ENCODE measurements at places on chromosomes 1 and 21.

DNA sequence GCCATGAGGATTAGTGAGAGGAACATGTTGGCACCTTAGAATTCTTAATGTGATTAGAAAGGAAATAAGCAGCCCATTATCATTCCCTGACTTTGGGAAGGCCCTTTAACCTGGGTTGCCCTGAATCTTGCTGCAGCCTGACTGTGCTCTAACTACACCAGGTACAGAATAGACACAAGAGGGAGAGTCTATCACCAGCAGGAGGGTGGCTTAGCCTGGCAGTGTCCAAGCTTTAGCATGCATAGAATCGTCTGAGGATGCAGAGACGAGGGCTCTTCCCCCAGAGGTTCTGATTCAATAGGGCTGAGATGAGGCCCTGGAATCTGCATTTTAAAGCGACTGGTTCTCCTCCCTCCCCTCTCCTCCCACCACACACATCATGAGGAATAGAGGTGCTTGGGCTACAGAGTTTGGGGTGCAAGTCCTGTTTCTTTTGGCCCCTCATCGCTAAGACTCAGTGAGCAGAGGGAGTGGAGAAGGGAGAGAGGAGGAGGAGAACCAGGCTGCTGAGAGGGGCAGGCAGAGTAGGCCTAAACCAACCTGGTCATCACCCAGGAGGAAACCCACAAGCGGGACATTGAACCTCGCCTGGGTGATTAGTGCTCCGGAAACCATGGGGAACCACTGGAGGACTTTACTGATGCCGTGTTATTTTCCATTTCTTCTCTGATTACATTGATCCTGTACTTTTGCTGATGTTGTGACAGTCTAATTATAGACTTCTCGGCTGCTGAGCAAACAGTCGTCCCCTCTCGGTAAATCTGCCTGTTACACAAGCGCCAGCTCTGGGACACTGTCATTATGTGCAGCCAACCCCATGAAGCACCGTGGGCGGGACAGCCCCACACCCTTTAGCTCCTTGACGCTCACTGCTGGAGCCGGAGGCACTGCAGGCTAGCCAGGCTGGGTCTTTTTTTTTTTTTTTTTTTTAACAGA lies 6.3 kb upstream of the TENT5C start:
- H3K4me1 ChIP-seq, result no peaks in the 10 kb centered on the region
- H3K27me3 ChIP-seq, result peaks cover 10% of the 10 kb centered on the region
- no peaks in the 10 kb centered on the region for H3K36me3 ChIP-seq
- no peak overlapping the region for H3K4me3 ChIP-seq

GRCh38 chr21:31725202-31725839 lies 6.6 kb downstream of the SCAF4 start:
- no peaks in the 10 kb centered on the region for H3K27me3 ChIP-seq
- peaks cover 52% of the 10 kb centered on the region for H3K4me1 ChIP-seq
- peaks cover 7% of the 10 kb centered on the region for H3K36me3 ChIP-seq
- H3K27ac ChIP-seq, result no peak overlapping the region
- peak overlapping the region; percentile 2 for H3K4me3 ChIP-seq

DNA sequence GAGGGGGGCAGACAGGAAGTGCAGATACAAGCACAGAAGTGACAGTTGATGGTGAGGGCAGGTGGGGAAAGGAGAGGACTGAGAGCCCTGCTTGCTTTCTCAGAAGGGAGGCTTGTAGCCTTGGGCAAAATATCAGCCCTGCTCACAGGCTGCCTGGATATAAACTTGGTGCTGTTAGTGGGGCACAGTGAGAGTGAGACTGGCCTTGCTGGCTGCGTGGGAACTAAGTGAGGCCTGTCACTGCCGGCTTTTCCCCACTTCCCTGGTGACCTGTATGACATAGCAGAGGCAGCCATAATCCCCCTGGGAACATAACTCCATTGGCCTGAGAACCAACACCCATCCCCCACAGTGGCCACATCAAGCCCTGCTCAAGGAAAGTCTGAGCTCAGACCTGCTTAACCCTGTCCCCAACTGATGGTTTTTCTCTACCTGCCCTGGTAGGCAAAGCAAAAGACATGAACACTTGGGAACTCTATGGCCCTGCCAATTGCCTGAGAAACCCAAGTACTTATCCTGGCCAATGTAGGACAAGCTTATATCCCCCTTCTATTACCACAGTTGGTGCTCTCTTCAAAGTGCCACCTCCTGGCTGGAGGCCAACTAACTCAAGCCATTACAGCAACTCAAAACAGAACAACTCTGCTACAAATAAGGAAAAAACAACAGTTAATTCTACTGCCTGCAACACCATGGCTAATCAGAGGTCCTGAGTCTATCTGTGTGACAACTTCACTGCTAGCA lies 472.7 kb downstream of the PLPP3 start:
- H3K4me1 ChIP-seq, result no peaks in the 10 kb centered on the region
- no peak overlapping the region for H3K27ac ChIP-seq
- DNase-seq, result no peak
- no peaks in the 10 kb centered on the region for H3K36me3 ChIP-seq
- peaks cover 5% of the 10 kb centered on the region for H3K27me3 ChIP-seq
- no peak overlapping the region for H3K4me3 ChIP-seq

GRCh38 chr1:236663934-236664333 lies 22.4 kb upstream of the ACTN2 start:
- no peak for DNase-seq
- peaks cover 16% of the 10 kb centered on the region for H3K27me3 ChIP-seq
- no peak overlapping the region for H3K27ac ChIP-seq
- no peak overlapping the region for H3K4me3 ChIP-seq
- H3K36me3 ChIP-seq, result no peaks in the 10 kb centered on the region

DNA sequence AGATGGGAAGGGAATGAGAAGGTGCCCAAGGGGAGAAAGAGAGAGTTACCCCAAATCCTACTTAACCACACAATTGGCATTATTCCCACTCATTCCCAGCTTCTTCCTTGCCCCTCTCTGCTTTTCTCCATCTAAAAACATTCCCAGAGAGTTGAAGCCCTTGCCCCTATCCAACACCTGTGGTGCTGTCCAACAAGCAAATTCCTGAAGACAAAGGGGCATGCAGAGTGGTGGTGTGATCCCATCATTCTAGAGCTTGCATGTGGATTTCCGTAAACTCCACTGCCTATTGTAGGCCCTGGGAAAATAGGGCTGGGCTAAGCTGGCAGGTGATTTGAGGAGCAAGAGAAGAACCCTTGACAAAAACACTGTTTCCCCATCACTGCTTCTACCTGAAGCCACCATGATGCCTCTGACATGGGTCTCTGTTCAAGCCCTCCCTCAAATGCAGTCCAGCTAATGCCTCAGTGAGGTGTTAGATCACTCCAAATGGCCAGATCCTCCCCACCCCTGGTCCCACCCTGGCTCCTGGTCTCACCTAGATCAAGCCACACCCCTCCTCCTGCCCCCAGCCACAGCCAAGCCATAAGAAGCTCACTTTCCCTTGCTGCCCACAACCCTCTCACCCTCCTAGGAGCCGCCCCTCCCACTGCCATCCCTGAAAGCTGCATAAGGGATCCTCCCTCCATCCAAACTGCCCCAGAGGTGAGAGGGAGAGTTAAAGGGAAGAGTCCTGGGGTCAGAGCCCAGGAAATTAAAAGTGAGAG lies 29.5 kb downstream of the SYT2 start:
- no peak overlapping the region for H3K4me3 ChIP-seq
- no peak overlapping the region for H3K27ac ChIP-seq
- no peak for DNase-seq
- H3K4me1 ChIP-seq, result no peaks in the 10 kb centered on the region
- H3K27me3 ChIP-seq, result peaks cover 83% of the 10 kb centered on the region
- no peaks in the 10 kb centered on the region for H3K36me3 ChIP-seq

- H3K27ac ChIP-seq, result no peak overlapping the region
- no peaks in the 10 kb centered on the region for H3K4me1 ChIP-seq
- no peak for DNase-seq
- no peaks in the 10 kb centered on the region for H3K27me3 ChIP-seq
Observed at GRCh38 chr1:203523667-203524066, 29.7 kb downstream of the OPTC start.

GRCh38 chr1:6831366-6831765 lies 46.1 kb downstream of the CAMTA1 start:
- H3K4me3 ChIP-seq, result no peak overlapping the region
- H3K27ac ChIP-seq, result no peak overlapping the region
- no peak for DNase-seq
- no peaks in the 10 kb centered on the region for H3K27me3 ChIP-seq
- peaks cover 20% of the 10 kb centered on the region for H3K36me3 ChIP-seq
- peaks cover 12% of the 10 kb centered on the region for H3K4me1 ChIP-seq

- H3K4me1 ChIP-seq, result no peaks in the 10 kb centered on the region
- no peak overlapping the region for H3K27ac ChIP-seq
- H3K27me3 ChIP-seq, result no peaks in the 10 kb centered on the region
- no peak for DNase-seq
- H3K4me3 ChIP-seq, result no peak overlapping the region
Observed at GRCh38 chr1:163747855-163748254, 426.1 kb downstream of the NUF2 start.

GRCh38 chr1:96971849-96972602 lies 250.4 kb downstream of the PTBP2 start:
- H3K27ac ChIP-seq, result no peak overlapping the region
- H3K27me3 ChIP-seq, result peaks cover 47% of the 10 kb centered on the region
- DNase-seq, result no peak
- H3K36me3 ChIP-seq, result no peaks in the 10 kb centered on the region
- H3K4me1 ChIP-seq, result no peaks in the 10 kb centered on the region

DNA sequence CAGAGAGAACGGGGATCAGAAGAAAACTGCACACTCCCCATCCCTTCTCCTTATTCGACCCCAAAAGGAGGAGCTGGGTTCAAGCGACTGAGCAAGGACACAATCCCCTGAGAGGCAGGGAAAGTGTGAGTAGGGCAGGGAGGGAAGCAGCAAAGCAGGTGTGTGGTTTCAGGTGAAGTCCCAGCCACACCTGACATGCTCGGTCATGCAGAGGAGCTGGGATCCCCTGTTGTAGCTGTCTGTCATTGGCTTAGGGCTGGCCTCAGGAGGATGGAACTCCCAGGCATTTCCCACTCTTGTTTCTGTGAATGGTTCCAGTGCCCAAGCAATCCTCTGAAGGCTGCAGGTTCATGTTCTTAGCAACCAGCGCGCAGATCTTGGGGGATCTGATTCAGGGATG lies 150.7 kb downstream of the DSCAM start:
- H3K27me3 ChIP-seq, result no peaks in the 10 kb centered on the region
- no peak overlapping the region for H3K4me3 ChIP-seq
- no peak for DNase-seq
- no peaks in the 10 kb centered on the region for H3K36me3 ChIP-seq
- no peak overlapping the region for H3K27ac ChIP-seq
- no peaks in the 10 kb centered on the region for H3K4me1 ChIP-seq

GRCh38 chr1:19893687-19894086 lies 11.5 kb downstream of the OTUD3 start:
- no peak for DNase-seq
- H3K4me3 ChIP-seq, result no peak overlapping the region
- no peak overlapping the region for H3K27ac ChIP-seq
- no peaks in the 10 kb centered on the region for H3K27me3 ChIP-seq

DNA sequence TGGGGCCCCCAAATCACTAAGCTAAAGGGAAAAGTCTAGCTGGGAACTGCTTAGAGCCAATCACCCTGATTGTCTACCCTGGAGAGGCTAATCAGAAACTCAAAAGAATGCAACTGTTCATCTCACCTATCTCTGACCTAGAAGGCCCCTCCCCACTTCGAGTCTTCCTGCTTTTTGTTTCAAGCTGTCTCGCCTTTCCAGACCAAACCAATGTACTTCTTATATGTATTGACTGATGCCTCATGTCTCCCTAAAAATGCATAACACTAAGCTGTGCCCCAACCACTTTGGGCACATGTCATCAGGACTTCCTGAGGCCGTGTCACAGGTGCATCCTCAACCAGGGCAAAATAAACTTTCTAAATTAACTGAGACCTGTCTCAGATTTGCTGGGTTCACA lies 209.5 kb downstream of the APP start:
- H3K27me3 ChIP-seq, result no peaks in the 10 kb centered on the region
- H3K27ac ChIP-seq, result no peak overlapping the region
- DNase-seq, result no peak
- H3K4me1 ChIP-seq, result no peaks in the 10 kb centered on the region
- no peaks in the 10 kb centered on the region for H3K36me3 ChIP-seq

DNA sequence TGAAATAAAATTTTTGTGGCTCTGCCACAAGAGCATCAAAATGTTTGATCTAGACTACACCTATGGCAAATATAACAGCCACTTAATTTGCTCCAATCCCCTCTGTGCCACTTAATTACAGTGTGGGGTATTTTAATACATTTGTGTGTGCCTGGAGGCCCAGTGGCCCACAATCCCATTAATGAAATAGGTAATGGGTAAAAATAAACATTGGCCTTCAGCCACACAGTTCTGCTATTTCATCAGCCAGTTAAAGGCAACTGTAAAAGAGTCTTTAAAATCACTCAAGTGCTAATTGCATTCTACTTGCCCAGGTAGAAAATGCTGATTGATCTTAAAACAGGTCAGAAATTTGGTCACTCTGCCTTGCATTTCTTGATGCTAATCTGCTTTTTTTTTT lies 151.6 kb upstream of the UBE2U start:
- no peak for DNase-seq
- no peaks in the 10 kb centered on the region for H3K27me3 ChIP-seq
- no peak overlapping the region for H3K27ac ChIP-seq
- H3K4me3 ChIP-seq, result no peak overlapping the region
- H3K4me1 ChIP-seq, result no peaks in the 10 kb centered on the region

GRCh38 chr1:203681739-203682138 lies 55.1 kb downstream of the ATP2B4 start:
- peaks cover 36% of the 10 kb centered on the region for H3K4me1 ChIP-seq
- H3K4me3 ChIP-seq, result peak overlapping the region; percentile 58
- H3K36me3 ChIP-seq, result peaks cover 65% of the 10 kb centered on the region
- no peaks in the 10 kb centered on the region for H3K27me3 ChIP-seq
- DNase-seq, result no peak

DNA sequence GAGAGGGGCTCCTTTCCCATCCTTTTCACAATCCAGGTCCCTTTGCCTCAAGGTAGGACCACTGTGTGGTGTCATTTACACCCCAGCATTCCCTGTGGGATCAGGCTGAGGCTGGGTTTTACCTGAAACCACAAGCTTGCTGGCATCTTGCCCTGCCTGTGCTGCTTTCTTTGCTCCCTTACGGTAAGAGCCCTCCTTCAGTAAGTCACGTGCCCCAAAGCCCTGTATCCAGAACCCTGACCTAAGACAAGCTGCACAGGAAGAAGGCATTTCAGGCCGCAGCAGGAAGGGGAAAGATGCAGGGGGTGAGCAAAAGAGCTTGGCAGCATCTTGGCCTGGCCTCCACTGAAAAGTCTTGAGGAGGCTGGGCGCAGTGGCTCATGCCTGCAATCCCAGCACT lies 58.4 kb downstream of the KLHDC7A start:
- DNase-seq, result no peak
- peaks cover 90% of the 10 kb centered on the region for H3K27me3 ChIP-seq
- no peak overlapping the region for H3K27ac ChIP-seq
- H3K36me3 ChIP-seq, result peaks cover 2% of the 10 kb centered on the region
- H3K4me1 ChIP-seq, result no peaks in the 10 kb centered on the region

GRCh38 chr21:42463861-42464515 lies 32.0 kb downstream of the RSPH1 start:
- DNase-seq, result peak; percentile 68
- peak overlapping the region; percentile 53 for H3K4me3 ChIP-seq
- peaks cover 20% of the 10 kb centered on the region for H3K4me1 ChIP-seq

DNA sequence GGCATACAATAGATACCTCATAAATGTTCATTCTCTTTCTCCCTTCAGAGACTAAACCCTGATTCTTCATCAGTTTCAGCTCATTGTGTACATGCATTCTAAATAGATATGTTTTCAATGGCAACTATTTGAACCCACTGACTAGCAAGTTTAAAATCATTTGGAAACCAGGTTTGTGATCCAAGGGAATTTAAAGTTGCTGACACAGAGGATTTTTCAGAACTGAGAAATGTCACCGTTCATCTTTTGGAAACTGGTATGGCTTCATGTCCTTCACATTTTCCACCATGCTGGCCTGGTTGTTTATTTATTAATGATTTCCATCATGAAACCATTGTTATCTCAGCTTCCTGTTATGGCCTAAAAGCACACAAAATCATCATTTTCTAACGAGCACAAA lies 81.8 kb upstream of the BARHL2 start:
- no peaks in the 10 kb centered on the region for H3K36me3 ChIP-seq
- H3K27ac ChIP-seq, result no peak overlapping the region
- H3K4me3 ChIP-seq, result no peak overlapping the region

All from effector memory CD8-positive, alpha-beta T cell (primary cell).